ENCODE measurements at places on chromosomes 4 and X.

GRCh38 chrX:87067795-87068369 is 449.7 kb upstream of the KLHL4 start:
- DNase-seq = no peak

DNA sequence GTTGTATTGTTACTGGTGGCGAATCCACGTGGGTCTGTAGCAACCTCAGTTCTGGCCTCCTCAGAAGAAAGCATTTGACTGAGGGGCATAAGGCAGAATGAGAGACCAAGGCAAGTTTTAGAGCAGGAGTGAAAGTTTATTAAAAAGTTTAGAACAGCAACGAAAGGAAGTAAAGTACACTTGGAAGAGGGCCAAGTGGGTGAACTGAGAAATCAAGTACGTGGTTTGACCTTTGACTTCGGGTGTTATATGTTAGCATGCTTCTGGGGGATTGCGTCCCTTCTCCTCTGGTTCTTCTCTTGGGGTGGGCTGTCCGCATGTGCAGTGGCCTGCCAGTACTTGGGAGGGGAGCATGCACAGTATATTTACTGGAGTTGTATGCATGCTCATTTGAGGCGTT is 232.7 kb upstream of the GATB start:
- DNase-seq = no peak

DNA sequence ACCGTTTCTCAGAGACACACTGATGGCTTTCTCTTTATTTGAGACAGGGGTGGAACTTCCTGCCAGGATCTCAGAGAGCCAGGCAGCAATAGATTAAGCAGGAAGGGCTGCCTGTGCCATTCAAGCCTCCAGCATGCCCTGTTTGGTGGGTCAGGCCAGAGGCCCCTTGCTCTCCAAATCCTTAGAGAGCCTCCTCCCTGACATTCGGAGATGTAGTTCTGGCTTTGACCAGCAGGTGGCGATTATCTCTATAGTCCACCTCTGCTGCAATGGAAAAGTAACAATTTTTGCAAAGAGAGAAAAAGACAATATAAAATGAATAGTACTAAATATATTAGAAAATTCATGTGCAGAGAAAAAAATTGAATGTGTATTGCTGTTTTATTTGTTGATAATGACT is 93.9 kb downstream of the NXF2B start:
- peak; percentile 55 for DNase-seq

DNA sequence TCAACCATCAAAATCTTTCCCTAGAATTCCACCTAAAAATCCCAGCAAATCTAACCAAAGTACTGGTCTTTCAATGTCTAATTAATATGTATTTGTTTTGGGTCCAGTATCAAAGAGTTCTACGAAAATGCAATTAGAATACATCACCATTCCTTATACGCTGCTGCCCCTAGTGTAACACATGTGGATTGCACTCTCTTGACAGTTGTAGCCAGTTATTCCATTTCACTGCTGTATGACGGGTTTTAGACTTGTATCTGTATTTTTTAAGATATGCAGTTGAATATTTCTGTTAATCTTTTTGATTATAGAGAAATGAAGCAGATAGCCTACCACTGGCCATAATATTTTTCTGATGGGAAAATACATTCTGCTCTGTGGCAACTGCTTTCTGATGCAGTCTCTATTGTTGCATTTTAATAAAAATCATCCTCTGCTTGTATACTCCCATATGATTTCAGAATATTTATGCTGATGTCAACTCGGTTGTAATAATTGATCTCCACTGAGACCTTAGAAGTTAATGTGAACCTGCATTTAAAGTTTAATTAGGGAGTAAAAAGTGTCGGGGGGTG is 17.1 kb upstream of the PAGE2B start:
- peak; percentile 57 for DNase-seq

All from CD4-positive, alpha-beta T cell treated with Interleukin-15 for 4 hours (primary cell).